ENCODE measurements at places on chromosomes 3 and 15.

GRCh38 chr15:80107204-80107603 lies 45.6 kb upstream of the FAH start:
- no peak for DNase-seq

GRCh38 chr3:102133376-102133775 lies 284.1 kb downstream of the NFKBIZ start:
- DNase-seq, result no peak

GRCh38 chr15:92001307-92001706 lies 147.8 kb downstream of the SLCO3A1 start:
- no peak for DNase-seq

DNA sequence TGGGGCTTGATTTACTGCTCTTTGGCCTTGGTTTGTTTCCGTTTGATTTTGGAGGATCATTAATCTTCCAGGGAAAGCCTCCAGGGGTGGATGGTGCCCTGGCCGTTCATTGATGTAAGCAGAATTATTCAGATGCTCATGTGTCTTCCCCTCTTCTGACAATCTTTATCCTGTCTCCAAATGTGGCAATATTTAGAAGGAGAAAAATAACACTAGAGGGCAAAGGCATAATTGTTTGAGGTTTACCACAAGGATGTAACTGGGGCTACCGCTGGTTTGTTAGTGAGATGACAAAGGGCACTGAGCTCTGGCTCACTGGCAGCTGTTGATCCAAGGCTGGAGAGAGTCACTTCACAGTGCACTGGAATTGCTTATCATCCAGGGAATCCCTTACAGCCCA lies 18.2 kb upstream of the PLCL2 start:
- no peak for DNase-seq

GRCh38 chr3:24709956-24710355 lies 215.3 kb upstream of the THRB start:
- no peak for DNase-seq

- no peak for DNase-seq
These were observed 9.6 kb downstream of the DNAJB8 start for GRCh38 chr3:128456776-128457715.
